ENCODE measurements at places on chromosomes 1 and 21.

DNA sequence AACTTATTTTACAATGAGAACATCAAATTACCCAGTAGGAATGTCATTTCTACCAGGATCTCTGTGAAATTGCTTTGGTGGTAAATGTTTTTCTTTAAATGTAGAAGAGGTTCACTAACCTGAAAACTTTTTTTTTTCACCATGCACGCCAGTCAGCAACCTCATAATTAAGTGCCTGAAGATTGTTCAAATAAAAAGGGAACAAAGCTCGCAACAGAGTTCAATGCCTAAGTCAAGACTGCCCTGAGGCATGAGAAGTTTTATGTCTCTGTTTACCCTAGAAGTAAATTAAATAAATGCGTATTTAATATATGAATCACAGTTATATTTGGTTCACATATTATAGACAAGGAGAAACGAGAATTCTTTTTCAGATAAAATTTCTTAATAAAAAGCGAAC is 13.8 kb upstream of the SYDE2 start:
- DNase-seq: no peak

GRCh38 chr1:241235256-241235897 is 121.6 kb downstream of the RGS7 start:
- no peak for DNase-seq

GRCh38 chr1:157201767-157202166 is 63.6 kb upstream of the ETV3 start:
- DNase-seq: no peak

DNA sequence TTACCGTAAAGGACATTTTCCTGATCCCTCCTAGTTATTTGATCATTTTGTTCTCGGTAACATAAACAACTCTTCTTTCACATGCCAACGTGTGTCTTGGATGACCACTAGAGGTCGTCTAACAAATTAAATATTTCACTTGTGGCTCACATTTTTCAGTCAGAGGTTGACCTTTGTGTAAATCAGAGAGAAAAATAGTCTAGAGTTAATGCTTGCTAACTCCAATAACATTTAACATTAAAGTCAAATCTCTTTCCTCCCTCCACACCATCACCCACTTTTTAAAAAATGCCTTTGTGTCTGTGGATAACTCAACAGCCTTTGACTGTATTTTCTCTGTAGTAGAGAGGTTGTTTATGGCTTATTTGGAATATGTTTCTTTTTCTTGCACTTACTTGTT is 220.5 kb upstream of the B3GALT2 start:
- no peak for DNase-seq

- DNase-seq: peak; percentile 99
Measured at GRCh38 chr1:4585216-4585615, 69.2 kb upstream of the AJAP1 start.

All from H1 (cell line).